ENCODE measurements at places on chromosomes 11 and 22.
A peak's percentile ranks its signal among the peaks of the same experiment; 100 is the strongest.

DNA sequence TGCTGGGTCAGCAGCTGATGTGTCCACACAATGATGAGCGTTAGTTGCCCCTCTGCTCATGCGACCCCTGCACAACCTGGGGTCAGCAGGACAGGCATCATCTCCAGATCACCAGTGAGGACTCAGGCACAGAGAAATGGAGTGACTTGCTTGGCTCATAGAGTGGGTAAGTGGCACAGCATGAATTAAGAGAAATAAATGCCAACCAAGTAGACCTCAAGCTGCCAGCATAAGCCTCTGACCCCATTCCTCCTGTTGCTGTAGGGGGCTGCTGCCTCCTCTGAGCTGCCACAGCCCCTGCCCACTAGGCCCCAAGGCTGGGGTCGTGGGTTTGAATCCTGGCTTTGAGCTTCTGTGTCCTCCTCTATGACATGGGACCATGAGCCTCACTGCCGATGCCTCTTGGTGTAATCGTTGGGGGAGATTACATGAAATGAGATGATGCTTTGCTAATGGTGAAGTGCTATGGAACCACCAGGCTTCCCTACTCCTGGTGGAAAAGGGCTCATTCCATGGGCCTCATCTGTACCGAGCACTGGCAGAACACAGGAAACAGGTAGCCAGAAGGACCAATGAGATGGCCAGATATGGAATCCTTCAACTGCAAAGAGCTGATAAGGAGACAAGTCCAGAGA, 33.6 kb downstream of the LRRC32 start:
- DNase-seq = no peak

DNA sequence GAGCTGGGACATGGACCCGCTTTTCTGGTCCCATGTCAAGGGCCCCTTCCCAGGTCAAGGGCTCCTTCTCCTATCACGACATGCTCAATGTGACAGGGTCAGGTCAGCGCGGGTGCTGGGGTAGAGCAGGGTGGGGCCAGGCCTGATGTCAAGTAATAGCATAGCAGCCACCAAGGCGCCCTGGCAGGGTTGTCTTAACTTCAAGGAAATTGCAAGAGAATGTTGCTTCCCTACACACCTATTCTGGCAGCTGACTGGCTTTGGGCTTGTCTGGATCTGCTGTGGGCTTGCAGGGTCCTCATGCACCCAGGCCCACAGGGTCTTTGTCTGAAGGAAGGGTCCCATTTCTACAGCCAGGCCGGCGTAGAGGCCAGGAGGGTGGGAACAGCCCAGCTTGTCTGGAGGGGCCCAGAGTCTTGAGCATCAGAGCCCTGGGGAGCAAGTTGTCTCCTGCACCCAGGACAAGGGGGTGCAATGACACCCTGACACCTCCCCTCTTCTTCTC, 71.4 kb downstream of the BUD13 start:
- DNase-seq = no peak

- DNase-seq = no peak
Observed at GRCh38 chr11:94183886-94184264, 55.2 kb downstream of the PANX1 start.

DNA sequence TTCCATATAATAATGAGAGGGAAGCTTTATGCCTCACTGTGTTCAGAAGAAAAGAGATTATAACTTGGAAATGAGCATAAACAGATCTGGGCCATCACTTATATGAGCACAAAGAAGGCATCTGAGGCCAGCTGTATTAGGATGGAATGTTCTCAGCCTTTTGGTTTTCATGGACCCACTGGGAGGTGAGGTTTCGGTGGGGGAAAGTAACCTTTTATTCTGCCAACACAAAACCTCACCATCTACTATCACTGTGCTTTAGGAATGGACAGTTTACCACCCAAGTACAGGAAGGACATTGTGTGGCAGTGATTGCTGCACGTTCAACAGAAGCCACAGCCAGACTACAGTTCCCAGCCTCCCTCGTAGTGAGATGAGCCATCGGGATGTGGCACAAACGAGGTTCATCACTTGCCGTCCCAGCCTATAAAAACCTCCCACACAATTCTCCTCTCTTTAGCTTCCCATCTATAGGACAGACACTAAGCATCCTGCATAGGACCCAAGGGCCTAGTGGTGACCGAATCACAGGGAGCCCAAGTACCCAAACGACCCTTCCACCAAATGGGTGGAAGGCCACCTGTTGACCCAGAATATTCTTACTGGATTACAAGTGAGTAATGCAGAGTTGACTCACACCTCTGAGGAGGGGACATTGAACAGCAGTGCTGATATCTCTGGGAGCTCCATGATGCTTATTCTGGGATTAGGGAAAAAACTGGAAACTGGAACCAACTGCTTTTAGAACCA, 121.5 kb upstream of the RAG2 start:
- DNase-seq = no peak

DNA sequence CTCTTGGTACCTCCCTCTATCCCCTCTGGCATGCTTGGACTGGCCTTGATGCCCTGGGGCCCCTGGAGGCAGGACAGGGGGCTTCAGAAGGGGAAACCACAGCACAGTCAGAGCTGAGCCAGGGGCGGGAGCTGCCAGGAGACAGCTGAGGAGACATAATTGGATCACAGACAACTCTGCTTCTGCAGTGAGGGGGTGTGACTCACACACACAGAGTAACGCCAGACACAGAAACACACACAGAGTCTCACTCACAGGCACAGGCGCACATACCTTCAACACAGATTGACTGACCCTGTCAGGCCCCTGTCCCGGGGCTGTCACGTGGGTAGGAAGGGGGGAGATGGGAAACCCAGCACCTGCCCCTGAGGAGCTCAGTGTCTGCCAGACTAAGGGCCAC, 20.6 kb downstream of the STARD10 start:
- peak; percentile 69 for DNase-seq

- peak; percentile 100 for DNase-seq
Observed at GRCh38 chr11:43920598-43921419, 21.6 kb upstream of the C11orf96 start.

DNA sequence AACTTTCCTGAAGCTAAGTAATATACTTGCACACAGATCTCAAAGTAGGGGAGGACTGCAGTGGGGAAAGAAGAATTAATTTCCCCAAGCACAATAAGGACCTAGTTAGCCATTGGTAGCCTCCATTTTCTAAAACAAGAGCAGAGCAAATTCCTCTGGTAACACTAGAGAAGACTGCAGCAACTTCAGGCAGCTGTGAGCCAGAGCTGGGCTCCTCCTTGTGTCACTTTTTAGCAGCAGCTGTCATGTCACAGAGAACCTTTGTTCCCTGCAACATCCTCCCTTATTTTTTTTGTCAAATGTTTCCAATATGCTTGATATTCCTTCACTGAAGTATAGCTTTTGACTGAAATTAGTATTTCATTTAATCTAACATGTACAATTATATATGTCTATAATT, 54.4 kb downstream of the RRAS2 start:
- DNase-seq = no peak

DNA sequence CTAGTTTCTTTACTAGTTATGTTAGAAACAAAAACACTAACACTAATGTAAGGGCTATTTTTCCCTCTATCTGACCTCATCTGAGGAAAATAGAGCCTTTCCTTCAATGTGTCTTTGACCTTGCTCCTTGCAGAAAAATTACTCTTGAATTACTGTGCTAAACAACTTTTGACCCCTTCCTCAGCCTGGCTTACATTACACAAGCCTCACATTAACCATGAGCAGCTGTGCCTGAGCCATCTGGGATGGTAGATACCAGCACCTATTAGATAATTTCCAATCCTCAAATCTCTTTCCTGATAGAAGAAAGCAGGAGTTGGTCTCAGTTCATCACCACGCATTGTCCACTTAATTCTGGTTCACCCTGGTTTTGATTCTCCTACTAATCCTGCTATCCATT, 134.4 kb upstream of the NCAM1 start:
- no peak for DNase-seq

DNA sequence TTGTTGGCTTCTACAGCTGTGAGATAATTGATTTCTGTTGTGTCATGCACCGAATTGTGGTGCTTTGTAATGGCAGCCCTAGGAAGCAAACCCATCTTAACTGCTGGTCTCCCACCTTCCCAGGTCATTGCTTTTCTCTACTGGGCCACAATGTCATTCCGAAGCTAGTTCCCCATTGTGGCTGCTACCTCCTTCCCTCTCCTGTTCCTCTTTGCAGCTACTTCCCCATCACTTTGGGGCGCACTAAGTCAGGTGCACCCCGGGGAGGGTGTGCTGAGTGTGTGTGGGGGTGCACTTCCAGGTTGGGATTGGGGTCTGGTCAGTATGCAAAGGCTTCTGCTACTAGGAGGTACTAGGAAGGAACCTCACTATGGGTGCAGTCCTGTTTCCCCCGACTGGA, 109.3 kb downstream of the ST3GAL4 start:
- no peak for DNase-seq

DNA sequence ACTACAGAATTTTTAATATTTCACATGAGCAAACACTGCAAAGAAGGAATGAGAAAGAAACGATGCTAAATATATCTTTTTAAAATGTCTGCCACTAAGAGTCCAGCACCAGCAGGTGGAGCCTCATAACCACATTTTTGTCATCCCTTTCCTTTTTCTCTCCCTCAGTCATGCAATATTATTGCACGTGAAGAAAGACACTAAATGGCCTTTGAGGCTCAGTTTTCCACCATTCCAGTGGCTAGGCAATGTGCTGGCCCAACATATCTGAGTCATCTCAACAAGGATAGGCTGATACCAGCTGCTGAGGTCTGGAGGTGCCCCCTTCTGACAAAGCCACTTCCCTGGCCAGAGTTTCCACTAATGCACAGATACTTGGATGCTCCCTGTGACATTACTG, 1.8 kb downstream of the ALKBH8 start:
- DNase-seq = no peak

GRCh38 chr22:43297270-43298061, 45.7 kb downstream of the SCUBE1 start:
- no peak for DNase-seq

- no peak for DNase-seq
Observed at GRCh38 chr11:74442636-74443035, 24.7 kb downstream of the KCNE3 start.

DNA sequence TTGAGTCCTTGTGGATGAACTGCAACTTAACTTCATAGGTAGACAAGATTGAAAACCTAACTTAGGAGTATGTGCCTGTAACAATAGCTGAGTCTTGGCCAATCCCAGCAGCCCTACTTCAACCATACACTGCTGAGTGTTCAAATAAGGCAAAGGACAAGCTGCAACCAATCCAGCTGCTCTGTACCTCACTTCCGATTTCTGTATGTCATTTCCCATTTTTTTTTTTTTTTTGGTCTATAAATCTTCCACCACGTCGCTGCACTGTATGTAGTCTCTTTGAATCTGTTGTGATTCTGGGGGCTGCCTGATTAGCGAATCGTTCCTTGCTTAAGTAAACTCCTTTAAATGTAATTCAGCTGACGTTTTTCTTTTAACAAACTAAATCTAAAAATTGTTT, 35.4 kb upstream of the FLI1 start:
- no peak for DNase-seq

- no peak for DNase-seq
Observed at GRCh38 chr11:65781152-65781961, 581 bp upstream of the AP5B1 start.

GRCh38 chr11:107619926-107620325, 29.0 kb downstream of the ELMOD1 start:
- no peak for DNase-seq

- DNase-seq = no peak
Observed at GRCh38 chr22:36206255-36206654, 4.6 kb upstream of the APOL4 start.

- DNase-seq = no peak
Observed at GRCh38 chr11:113952588-113952987, 22.3 kb upstream of the HTR3A start.

- DNase-seq = no peak
Observed at GRCh38 chr11:106503901-106504300, 426.4 kb downstream of the AASDHPPT start.

DNA sequence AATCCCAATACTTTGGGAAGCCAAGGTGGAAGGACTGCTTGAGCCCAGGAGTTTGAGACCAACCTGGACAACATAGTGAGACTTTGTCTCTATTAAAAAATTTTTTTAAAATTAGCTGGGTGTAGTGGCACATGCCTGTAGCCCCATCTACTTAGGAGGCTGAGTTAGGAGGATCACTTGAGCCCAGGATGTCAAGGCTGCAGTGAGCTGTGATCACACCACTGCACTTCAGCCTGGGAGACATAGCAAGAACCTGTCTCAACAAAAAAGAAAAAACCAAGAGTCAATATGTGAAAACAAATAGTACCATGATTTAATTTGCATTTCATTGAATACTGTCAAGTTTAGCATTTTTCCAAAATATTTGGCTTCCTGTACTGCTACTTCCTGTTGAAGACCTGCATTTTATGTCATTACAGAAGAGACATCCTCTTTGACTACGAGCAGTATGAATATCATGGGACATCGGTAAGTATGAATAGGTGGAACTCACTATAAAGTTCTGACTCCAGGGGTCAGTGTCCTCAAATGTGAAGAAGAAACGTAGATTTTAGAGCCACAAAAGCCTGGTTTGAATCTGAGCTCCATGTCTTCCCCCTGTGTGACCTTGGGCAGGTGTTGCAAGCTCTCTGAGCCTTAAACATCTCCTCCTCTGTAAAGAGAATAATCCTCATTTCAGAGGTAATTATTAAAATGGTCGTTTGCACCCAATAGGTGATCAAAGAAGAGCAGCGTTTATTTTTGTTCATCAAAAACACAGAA, 16.0 kb downstream of the CDC45 start:
- DNase-seq = no peak

DNA sequence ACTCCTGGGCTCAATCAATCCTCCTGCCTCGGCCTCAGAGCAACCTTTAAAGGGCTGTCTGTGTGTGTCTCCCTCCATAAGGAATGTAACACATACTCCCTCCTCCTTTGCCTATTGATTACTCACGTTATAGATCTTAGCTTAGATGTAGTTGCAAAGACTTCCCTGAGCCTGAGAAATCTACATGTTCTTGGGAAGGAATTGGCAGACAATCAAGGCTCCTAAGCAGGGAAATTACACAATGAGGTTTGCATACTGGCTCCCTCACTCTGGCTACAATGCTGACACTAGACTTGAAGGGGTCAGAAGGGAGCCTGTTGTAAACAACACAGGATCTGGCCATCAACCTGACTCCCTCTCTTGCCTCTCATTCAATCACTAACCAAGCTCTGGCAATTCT, 5.2 kb upstream of the OLFML1 start:
- DNase-seq = no peak

DNA sequence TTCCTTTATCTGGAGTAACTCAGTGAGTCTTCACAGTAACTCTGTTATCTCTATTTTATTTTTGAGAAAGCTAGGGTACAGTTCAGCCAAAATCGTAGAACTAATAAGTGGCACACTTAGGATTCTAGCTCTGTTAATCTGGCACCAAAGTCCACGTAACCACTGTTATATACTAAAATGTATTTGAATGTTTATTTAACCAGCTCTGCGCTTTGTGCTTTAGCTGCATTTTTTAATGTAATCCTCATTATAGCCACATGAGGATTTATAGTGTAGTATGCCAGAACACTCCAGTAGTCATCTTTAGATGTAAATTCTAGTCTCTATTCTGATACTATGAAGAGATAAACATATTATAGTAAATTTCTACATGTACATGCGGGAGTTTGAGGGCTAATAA, 36.8 kb downstream of the YAP1 start:
- no peak for DNase-seq

GRCh38 chr11:8342821-8343681, 79.4 kb upstream of the LMO1 start:
- no peak for DNase-seq

GRCh38 chr22:38282397-38282796, 9.6 kb upstream of the TMEM184B start:
- DNase-seq = no peak

- DNase-seq = no peak
Observed at GRCh38 chr22:37500745-37501609, 14.8 kb upstream of the MFNG start.

- DNase-seq = no peak
Observed at GRCh38 chr11:43021466-43021865, 290.3 kb upstream of the API5 start.

GRCh38 chr11:2213384-2213842, 41.8 kb upstream of the TH start:
- no peak for DNase-seq

Data from AG04449 (cell line).